ENCODE measurements at places on chromosomes 6 and 20.

DNA sequence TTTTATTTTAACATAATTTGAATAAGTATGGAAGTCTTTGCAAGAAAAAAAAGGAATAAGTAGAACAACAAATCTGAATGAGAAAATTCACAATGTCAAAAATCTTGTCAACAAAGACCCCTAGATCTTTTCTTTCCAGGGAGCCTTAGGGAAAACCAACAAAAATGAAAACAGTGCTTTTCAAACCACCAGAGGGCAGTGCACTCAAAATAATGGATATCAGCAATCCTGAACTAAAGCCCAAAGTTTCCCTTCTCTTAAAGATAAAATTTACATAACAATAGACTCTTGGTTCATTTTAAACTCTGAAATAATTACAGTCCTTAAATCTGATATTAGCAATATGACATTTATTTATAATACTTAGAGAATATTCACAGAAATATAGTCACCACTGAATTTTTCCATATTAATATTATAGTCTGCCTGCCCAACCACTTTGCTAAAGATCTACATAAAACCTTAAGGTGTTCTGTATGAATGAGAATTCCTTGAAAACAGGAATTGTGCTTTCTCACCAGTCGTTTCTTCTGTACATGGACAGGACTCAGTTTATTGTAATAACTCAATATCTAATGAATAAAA, 105.3 kb upstream of the BMP5 start:
- DNase-seq: no peak

DNA sequence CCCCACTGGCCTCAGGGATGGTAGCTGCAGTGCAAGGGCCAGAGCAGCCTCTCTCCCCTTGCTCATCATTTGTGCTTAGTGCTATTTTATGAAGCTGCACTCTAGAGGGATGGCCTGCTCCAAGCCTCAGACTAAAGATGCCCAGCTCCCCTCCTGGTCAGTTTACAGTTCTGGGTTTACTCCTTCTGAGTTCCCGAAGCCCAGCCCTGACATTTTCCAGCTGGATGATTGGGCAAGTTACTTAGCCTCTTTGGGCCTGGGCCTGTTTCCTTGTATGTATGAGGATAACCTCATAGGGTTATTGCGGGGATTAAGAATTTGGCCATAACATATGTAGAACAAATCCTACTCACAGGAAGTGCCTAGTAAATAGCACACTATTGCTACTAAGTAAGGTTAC, 31.8 kb upstream of the EMILIN3 start:
- DNase-seq: peak; percentile 59

DNA sequence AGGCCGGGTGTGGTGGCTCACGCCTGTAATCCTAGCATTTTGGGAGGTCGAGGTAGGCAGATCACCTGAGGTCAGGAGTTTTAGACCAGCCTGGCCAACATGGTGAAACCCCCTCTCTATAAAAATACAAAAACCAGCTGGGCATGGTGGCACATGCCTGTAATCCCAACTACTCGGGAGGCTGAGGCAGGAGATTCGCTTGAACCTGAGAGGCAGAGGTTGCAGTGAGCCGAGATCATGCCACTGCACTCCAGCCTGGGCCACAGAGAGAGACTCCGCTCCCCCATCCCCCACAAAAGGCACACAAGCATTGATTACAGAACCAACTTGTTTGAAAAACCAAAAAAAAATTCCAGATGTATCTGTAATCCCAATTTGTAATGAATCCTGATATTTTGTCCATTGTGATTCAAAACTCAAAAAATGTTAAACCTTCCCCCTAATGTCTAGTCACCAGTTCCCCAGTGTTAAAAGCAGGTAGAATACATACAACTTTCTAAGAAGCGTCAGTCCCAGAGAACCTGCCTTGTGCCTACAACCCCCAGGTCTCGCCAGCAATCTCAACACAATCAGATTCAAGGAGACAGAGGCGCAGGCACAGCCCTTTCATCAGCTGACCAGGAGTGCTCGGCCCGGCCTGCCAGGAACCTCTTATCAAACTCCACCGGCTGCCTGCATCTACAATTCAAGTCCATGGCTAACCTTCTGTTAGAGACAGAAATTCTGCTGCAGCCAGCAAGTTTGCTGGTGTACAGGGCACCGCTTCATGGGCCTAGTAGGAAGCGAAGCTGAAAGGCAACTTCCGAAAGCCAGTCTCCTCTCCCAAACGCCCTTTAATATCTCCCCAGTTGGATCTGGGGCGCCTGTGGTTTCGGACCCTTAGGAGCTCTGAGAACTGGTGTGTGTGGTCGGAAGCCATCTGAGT, 2.1 kb downstream of the EZR start:
- DNase-seq: peak; percentile 69

DNA sequence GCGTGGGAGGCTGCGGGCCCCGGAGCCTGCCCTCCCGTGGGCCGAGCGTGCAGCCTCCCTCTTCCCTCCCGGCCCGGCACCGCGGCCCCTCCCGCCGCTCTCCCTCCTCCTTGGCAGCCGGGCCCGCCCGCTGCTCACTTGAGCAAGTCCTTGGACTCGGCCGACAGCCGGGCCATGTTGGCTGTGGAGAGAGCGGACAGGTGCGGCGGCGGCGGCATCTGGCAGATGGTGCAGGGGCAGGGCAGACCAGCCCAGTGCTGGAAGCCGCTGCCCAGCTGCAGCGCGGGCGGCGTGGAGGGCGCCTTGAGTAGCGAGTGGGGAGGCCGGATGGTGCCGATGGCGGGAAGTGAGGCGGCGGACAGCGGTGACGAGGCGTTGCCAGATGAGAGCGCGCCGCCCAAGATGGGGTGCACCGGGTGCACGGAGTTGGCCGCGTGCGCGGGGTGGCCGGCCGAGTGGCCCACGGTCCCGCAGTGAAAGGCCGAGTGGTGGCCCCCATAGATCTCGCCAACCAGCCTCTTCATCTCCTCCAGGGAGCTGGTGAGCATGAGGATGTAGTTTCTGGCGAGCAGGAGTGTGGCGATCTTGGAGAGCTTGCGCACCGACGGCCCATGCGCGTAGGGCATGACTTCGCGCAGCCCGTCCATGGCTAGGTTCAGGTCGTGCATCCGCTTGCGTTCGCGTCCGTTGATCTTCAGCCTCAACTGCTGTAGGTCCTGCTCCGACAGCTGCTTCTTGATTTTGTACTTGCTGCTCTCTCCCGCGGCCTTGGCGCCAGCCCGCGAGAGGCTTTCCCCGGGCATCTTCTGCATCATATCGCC, 766 bp downstream of the OLIG3 start:
- DNase-seq: no peak

- peak; percentile 42 for DNase-seq
These were observed 29.2 kb downstream of the ERMARD start for GRCh38 chr6:169780571-169781091.

DNA sequence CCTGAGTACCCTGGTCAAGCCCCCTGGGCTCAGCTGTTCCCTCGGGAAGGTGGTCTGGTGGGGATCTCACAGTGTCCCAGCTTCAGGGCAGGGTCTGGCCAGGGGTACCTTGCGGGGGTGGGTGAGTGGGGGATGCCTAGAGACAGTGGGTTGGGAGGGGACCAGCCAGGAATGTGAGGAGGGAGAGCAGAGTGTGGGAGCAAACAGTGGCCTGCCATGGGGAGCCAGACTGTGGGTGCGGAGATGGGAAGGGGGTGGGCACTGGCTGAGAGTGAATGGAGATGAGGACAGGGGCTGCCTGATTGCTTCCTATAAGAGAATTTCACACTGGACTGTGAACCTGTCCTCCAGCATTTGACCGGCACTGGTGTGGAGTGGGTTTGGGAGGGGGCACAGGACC, 95.1 kb downstream of the VEGFA start:
- no peak for DNase-seq

- no peak for DNase-seq
These were observed 61.3 kb downstream of the TRERF1 start for GRCh38 chr6:42390228-42390934.

DNA sequence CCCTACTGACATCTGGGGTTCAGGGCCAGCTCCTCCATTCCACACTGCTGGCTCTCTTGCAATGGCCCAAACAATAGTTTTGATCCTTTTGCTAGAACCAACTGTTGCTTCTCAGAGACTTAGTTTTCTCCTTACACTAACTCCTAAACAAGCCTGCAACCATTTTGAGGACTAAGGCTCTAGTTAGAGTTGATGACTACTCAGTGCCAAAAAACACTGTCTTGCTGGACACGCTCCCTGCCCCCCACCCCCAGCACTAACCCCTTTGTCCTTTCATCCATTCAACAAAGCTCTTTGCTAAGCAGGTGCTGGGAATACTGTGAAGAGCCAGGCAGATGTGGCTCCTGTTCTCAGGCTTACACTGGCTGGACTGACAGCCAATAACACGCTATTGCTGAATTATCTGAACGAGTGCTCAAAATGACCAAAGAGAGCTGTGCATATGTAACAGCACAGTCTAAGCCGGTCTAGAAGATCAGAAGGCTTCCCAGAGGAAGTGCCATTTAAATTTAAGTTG, 17.6 kb downstream of the GCLC start:
- DNase-seq: no peak
